ENCODE measurements at places on chromosomes 5 and 9. TPM values are rescaled to one million over a fixed set of nuclear protein-coding genes. Genes with fewer than 3 reads are reported as not detected.

Gene SPATA9
- total RNA-seq, result 2.0 TPM

Gene PTPRD
- 88.3 TPM for total RNA-seq

Gene PRR7
- 0.98 TPM for total RNA-seq

Gene DMRT2
- 0.39 TPM for total RNA-seq

Gene PCDHGA6
- total RNA-seq, result 2.6 TPM

Gene NCS1
- 13.7 TPM for total RNA-seq

Gene BTNL8
- not detected for total RNA-seq

Gene SEMA5A
- 351 TPM for total RNA-seq

Gene HTR1A
- not detected for total RNA-seq

Gene CAVIN4
- total RNA-seq, result 0.79 TPM

Gene PCDHB11
- total RNA-seq, result 0.39 TPM

Gene EHMT1
- 74.1 TPM for total RNA-seq

Gene KLHL3
- 1.6 TPM for total RNA-seq

Gene TAF1L
- not detected for total RNA-seq

Gene NEUROG1
- total RNA-seq, result not detected

Gene ARL10
- 13.0 TPM for total RNA-seq

Gene SIMC1
- total RNA-seq, result 3.5 TPM

Gene TMEM252
- total RNA-seq, result not detected

Gene ANKRD34B
- not detected for total RNA-seq

Gene DNAH5
- 0.39 TPM for total RNA-seq

Gene FOXD4L6
- total RNA-seq, result 0.39 TPM

Gene TOR1A
- 22.8 TPM for total RNA-seq

Gene TMEM8B
- total RNA-seq, result 4.0 TPM

Gene CDKN2AIPNL
- total RNA-seq, result 15.7 TPM

Gene SPAAR
- not detected for total RNA-seq

Gene TMEM215
- total RNA-seq, result not detected

Gene TUBB4B
- 76.2 TPM for total RNA-seq

Gene KCNMB1
- 0.79 TPM for total RNA-seq

Gene RC3H2
- total RNA-seq, result 35.3 TPM

Gene HMGXB3
- total RNA-seq, result 30.6 TPM

Gene FBLL1
- total RNA-seq, result 0.79 TPM

Gene SLC36A2
- not detected for total RNA-seq

Gene IL31RA
- total RNA-seq, result under 0.01 TPM

Gene DND1
- 0.76 TPM for total RNA-seq

Gene TTC23L
- 0.43 TPM for total RNA-seq

Gene BTF3
- 292 TPM for total RNA-seq

Gene ECM2
- total RNA-seq, result under 0.01 TPM

Gene UBAP2
- total RNA-seq, result 31.0 TPM

Gene PCDHGA1
- total RNA-seq, result 0.22 TPM

Gene ANKRD20A1
- total RNA-seq, result under 0.01 TPM

Gene SVEP1
- total RNA-seq, result 0.22 TPM

Gene ENTPD2
- not detected for total RNA-seq

Gene ARHGEF28
- 0.33 TPM for total RNA-seq

Gene ARID3C
- total RNA-seq, result not detected

Gene MYO10
- 20.4 TPM for total RNA-seq

Gene SHISAL2B
- not detected for total RNA-seq

Gene ESM1
- total RNA-seq, result not detected

Gene ROR2
- 21.6 TPM for total RNA-seq

Gene TRAF2
- total RNA-seq, result 13.7 TPM

Gene IL7R
- 0.39 TPM for total RNA-seq

Gene SLC25A2
- total RNA-seq, result 0.39 TPM

All from placental epithelial cell (primary cell).